EL (cell line): ENCODE measurements at places on chromosomes 3 and 15.

DNA sequence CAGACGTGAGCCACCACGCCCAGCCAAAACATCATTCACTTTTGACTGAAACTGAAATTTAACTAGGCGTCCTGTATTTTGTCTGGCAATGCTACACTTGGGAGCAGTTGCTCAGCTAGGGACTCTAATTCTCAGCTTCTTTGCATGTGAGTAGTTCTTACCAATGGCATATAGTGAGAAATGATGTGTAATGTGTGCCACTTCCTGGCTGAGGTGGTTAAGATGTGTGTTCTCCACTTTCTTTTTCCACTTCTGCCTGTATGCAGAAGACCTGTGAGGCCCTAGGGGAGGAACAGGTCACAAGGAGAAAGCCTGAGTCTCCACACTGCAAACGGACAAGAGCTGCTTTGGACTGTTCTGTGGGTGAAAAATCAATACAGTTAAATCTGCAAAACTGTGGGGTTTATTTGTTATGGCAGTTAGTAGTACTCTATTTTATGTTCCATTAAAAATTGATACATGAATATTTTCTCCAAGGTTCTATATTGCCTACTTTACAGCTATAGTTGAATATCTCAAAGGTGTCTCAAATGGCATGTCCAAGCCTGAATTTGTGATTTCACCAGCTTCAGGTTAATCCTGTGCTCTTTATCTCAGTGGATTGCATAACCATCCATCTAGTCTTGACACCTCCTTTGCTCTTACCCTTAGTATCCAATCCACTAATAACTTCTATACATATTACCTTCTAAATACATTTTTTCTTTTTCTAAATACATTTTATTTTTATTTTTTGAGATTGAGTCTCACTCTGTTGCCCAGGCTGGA lies 59.3 kb downstream of the NR1D2 start:
- no peak for DNase-seq

DNA sequence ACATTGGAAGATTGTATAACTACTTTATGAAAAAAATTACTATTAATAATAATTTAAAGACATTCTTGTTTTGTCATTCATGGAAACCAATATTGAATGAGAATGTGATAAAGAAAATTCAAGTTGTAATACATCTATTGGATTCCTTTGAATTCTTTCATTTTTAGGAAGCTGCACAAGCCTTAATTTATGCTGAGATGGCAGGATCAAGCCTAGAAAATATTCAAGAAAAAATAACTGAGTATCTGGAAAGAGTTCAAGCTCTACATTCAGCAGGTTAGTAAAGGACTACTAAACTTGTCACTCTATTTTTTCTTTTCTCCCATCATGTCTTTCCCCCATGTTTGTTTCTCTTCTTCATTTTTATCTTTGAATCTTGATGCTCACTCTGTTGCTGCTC lies 5.9 kb downstream of the CAPN7 start:
- DNase-seq, result no peak

- DNase-seq, result peak; percentile 43
These were observed 3.4 kb upstream of the DISP2 start for GRCh38 chr15:40354408-40355171.

- DNase-seq, result no peak
These were observed 199.7 kb downstream of the UACA start for GRCh38 chr15:70563561-70564095.

GRCh38 chr15:79948095-79948695 lies 22.8 kb downstream of the BCL2A1 start:
- no peak for DNase-seq

DNA sequence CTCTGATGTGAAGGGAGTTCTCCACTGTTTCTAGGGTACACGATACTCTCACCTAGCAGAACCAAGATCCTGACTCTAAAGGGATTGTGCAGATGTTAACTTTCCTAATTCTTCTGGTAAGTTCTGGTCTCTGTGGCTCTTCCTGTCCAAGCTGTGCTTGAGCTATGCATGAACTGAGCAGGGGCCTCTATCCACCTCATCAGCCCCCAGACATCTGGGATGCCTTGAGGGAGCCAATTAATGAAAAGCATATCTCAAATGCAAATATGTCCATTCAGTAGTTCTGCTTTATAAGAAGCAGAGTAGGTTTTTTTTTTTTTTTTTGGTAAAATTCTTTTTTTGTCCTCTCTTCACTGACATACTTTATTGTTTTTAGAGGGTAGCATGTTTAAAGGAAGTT lies 89.6 kb downstream of the POLR2M start:
- DNase-seq, result no peak

GRCh38 chr3:61805510-61806080 lies 244.2 kb downstream of the PTPRG start:
- DNase-seq, result peak; percentile 14
